ENCODE measurements at places on chromosomes 5 and 9.

DNA sequence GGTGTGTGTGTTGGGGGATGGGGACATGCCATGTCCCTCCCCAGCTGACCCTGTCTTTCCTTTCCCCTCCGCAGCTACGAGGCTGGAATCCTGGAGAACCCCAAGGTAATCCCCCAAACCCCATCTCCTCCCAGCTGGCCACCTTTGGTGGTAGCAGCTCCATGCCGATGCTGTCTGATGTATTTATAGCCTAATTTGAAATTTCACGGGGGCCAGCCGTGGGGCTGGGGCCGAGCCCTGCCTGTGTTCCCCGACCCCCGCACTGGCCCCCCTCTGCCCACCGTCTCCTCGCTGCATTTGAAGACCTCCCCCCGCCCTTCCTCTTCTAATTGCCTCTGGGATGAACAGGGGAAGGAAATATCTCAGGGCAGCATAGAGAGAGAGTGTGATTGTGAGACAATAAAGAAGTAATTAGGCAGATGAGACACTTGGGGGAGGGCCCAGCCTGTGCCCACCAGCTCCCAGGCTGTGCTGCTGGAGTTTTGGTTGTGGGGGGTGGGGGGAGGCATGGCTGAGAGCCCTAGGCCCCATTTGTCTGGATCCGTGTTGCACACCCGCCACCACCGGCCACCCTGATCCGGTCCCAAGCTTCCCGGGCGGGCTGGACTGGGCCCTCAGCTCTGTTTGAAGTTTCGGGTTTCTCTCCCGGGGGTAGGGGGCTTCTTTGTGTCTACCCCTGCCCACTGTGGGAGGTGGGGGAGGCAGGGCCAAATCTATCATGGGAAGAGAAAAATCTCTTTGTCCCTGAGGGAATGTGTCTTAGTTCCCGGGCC lies 26.8 kb downstream of the ASS1 start:
- no peak for DNase-seq

DNA sequence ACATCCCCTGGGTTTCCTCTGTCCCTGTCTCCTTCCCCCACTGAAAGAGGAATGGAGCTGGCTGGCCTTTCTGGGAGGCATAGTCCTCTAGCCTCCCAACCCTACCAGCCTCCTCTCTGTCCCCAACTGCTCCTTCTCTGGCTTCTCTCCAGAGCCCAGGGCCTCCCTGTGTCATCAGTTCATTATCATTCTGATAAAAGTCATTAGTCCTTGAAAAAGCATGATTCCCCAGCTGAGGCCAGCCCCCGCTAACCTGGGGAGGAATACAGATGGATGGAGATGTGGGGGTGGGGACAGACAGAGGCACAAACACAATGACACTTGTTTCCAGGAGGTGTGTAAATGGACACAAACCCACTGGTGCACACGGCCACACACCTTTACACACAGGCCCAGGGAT lies 73.6 kb upstream of the HSPA9 start:
- DNase-seq, result no peak

- no peak for DNase-seq
Observed at GRCh38 chr5:100584069-100584468, 48.9 kb downstream of the FAM174A start.

GRCh38 chr5:197892-198489 lies 6.7 kb downstream of the LRRC14B start:
- DNase-seq, result no peak

DNA sequence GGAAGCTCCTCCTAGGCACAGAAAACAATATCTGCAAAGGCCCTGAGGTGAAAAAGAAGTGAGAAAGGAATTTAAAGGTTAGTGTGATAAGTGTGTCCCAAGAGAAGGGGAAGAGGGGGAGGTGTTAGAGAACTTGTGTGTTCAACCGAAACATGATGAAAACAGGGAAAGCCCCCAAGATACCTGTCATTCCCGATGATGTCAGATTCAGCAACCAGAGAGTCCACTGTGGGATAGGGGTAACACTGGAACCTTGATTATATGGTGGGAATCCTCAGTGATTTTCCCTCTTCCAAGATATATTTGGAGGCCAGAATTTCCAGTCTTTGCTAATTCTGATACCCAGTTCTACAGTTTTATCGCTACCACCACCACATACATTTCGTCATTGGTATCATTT lies 15.5 kb upstream of the BNC2 start:
- DNase-seq, result no peak

GRCh38 chr5:170269579-170269978 lies 28.0 kb downstream of the LCP2 start:
- no peak for DNase-seq

DNA sequence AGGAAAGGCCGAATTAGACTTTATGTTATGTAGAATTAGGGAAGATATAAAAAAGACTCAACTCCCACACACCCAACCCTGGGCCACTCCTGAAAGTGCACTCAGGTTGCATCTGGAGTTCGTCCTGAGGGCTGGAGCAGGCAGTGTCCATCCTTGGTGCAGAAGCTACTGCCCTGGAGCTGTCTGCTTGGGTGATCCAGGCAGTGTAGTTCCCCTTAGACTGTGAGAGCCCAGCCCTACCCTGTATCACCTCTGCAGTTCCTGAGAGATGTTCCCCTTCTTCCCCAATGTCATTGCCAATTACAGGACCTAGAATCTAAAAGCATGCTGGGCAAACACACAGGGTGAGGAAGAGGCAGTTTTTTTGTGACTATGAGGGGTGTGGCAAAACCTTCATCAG lies 368.3 kb upstream of the ST8SIA4 start:
- DNase-seq, result no peak

DNA sequence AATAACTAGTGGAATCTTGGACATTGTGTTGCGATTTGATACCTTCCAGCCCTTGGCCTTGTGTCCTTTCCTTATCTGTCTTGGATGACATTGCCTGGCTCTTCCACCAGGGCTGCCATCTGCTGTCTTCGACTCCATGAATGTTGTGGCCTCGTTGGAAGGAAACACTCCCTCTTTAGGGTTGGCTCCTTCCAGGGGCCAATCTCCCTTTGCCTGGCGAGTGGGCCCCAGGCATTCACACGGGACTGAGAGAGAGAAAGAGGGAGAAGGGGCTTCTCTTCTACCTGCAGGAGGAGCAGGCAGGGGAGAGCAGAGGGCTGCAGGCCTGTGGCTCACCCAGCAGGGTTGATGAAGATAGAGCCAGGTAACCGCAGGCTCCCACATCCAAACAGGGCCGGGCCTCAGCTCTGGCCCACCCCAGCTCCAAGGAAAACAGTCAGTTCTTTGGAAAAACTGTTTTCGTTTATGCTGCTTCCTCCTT lies 31.3 kb downstream of the FGF1 start:
- no peak for DNase-seq

GRCh38 chr5:79802406-79802805 lies 112.8 kb downstream of the CMYA5 start:
- DNase-seq, result no peak

DNA sequence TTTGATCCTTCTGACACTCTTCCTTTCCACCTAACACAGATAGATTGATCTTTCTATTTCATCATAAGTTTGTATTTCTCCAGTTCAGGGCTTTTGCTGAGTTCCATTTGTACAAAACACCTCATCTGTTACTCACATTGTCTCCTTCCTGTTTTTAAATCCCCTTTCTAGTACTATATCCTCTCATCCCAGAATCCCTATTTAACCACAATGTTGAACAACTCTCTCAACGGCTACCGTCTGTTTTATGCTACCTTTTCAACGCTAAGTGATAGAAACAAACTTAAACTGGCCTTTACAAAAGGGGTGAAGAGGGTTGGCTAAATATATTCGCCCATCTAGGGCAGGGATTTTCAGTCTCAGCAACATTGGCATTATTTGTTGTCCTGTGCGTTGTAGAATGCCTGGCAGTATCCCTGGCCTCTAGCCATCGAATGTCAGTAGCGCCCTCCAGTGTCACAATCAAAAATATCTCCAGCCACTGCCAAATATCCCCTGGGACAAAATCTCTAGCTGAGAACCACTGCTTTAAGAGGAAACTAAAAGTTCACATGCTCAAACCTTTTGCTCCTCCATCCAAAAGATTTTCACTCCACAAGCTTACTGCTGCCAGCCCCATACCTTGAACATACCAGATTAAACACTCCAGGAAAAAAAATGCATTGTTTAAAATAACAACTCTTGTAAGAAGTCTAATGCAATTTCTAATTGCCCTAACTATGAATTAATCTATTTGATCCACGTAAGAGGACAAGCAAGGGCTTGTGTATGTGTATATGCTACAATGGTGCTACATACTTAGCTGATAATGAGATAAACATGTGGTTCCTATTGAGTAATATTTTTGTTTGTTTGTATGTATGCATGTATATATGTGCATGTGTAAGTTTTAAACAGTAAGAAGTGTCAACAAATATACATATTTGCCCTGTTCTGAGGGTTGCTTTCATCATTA lies 344.0 kb downstream of the PTPRD start:
- no peak for DNase-seq

- peak; percentile 50 for DNase-seq
Observed at GRCh38 chr9:121271368-121272341, 3.7 kb downstream of the GSN start.

- no peak for DNase-seq
Observed at GRCh38 chr9:131478421-131478868, 24.3 kb upstream of the POMT1 start.

DNA sequence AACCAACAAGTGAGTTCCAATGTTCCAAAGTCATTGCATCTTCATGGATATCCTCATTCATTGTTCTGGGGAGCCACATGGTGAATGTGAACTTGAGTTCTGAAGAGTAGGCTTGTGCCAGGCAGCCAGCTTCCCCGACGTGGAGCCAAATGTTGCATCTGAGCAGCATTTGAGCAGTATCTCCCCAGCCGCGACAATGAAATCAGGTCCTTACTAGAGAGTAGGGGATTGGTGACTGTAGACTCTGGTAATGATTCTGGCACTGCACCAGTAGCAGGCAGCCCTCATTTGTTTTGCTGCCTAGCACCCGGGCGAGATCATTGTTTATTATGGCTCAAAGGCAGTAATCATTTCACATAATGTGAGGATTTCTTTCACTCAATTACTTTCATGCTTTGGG lies 451.4 kb upstream of the C9orf72 start:
- no peak for DNase-seq

GRCh38 chr5:1772634-1773033 lies 27.0 kb downstream of the MRPL36 start:
- DNase-seq, result no peak

- no peak for DNase-seq
Observed at GRCh38 chr9:137186385-137186784, 2.0 kb downstream of the ANAPC2 start.

- no peak for DNase-seq
Observed at GRCh38 chr5:110371725-110372041, 354.8 kb downstream of the TMEM232 start.

DNA sequence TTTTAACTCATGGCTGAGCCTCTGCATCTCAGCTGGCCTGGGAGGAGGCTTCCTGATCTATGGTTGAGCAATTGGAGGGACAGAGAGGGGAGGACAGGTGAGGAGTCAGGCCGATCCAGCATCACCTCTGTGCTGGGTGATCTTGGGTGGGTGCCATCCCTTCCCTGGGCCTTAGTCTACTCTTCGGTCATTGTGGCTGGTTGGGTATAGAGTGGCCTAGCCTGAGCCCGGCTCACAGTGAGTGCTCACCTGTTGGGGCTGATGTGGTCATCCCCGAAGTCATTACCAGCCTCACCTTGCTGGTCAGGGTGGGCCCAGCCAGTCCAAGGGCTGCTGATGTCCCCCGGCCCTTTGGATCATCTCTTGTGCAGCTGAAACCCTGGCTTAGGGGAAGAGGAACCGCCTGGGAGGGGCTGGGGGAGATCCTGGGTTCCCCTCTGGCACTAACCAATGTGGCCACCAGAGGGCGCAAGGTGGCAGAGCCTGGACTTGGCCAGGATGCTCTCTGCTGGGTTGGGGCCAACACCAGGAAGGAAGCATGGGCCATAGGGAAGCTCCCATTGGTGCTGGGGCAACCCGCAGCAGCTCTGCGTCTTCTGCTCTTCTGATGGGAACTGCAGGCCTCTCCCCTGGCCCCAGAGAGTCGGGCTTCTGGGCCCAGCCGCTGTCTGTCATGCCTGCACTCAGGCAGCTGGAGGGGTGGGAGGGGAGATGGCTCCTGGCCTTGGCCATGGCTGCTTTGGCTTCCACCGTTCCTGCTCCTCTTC lies 17.3 kb upstream of the ODF2 start:
- peak; percentile 24 for DNase-seq

GRCh38 chr9:76516350-76516749 lies 57.4 kb downstream of the GCNT1 start:
- no peak for DNase-seq

DNA sequence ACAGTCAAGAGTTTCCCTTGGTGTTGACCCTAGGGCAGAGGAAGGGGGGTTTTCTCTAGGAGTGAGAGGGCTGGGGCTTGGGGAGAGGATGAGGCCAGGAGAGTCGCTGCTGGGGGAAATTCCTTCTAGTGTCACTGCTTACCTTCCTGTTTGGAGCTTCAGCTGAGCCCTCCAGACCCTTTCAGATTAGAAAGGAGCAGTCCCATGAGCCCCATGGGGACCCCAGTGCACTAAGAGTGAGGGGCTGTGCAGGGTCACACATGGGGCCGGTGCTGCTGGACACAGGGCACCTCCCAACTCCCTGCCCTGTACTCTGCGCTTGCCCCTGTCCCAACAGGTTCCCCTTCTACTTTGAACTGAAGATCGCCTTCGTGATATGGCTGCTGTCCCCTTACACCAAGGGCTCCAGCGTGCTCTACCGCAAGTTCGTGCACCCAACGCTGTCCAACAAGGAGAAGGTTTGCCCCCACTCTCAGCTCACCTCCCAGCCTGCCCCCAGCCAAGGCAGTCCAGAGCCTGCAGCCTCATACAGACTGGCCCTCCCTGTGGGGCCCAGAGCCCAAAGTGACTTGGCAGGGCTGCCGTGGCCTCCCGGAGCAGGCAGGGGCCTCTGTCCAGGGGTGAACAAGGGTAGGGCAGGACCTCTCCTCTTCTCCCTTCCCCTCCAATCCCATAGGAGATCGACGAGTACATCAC lies 5.4 kb downstream of the REEP2 start:
- no peak for DNase-seq

DNA sequence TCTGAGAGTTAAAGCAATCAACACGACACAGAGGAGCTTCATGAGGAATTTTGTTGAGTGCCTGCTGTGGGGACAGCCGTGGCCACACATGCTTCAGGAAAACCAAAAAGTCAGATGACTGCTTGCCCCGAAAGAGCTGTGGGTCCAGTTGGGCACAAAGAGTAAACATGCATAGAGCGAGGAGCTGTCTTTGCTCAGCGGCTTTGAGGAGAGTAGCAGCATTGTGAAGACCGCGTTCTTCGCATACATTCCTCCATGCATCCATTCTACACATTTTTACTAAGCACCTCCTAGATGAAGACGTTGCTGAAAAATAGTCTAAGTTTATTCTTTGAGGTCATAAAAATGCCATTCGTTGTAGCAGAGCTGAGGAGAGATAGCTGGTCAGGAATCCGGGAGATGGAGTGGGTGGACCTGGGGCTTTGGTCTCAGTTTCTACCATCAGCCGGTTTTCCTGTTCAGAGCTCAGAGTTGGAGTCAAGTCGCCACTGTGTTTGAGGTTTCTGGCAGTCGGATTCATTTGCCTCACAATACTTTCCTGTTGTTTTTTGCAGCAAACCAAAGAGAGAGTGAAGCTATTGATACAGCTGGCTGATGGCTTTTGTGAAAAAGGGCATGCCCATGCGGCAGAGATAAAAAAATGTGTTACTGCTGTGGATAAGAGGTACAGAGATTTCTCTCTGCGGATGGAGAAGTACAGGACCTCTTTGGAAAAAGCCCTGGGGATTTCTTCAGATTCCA lies 194.5 kb upstream of the OTULINL start:
- no peak for DNase-seq

GRCh38 chr9:85212887-85213286 lies 528.9 kb downstream of the AGTPBP1 start:
- no peak for DNase-seq

GRCh38 chr9:129624168-129624759 lies 1.7 kb upstream of the NTMT1 start:
- DNase-seq, result no peak
